Esophagus muscularis mucosa (tissue), 4 donors: ENCODE measurements at places on chromosomes 4 and X. TPM values are rescaled to one million over a fixed set of nuclear protein-coding genes. Genes with fewer than 3 reads are reported as not detected.
A peak's percentile ranks its signal among the peaks of the same experiment; 100 is the strongest.

GRCh38 chr4:123922847-123923246 lies 526.3 kb downstream of the SPRY1 start:
- H3K36me3 ChIP-seq: no peaks in the 10 kb centered on the region
- no peaks in the 10 kb centered on the region for H3K27me3 ChIP-seq
- H3K4me1 ChIP-seq: peaks cover 9% of the 10 kb centered on the region
- no peak overlapping the region for H3K27ac ChIP-seq
- DNase-seq: no peak

DNA sequence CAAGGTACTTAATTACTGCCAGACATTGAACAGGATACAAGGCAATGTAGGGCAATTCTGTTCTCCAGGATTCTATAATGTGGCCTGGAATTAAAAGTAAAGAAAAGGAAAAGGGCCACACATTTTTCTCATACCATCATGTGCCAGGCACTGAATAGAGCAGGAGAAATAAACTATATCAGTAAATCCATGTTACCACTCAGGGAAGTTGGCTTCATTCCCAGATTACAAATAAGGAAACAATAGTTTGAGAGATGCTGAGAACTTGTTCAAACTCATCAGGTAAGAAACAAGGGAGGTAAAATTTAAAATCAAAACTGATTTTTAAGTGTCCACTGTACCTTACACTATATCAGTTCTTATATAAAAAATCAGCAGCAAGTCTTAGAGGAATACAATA lies 645.0 kb upstream of the ATOH1 start:
- no peaks in the 10 kb centered on the region for H3K36me3 ChIP-seq
- DNase-seq: no peak
- no peak overlapping the region for H3K4me3 ChIP-seq
- H3K27me3 ChIP-seq: no peaks in the 10 kb centered on the region
- no peaks in the 10 kb centered on the region for H3K4me1 ChIP-seq
- no peak overlapping the region for H3K27ac ChIP-seq

- H3K4me1 ChIP-seq: peaks cover 47% of the 10 kb centered on the region
- no peak for DNase-seq
- no peaks in the 10 kb centered on the region for H3K27me3 ChIP-seq
- H3K27ac ChIP-seq: peak overlapping the region; percentile 48
- H3K36me3 ChIP-seq: no peaks in the 10 kb centered on the region
Observed at GRCh38 chr4:41381384-41381783, 124.7 kb downstream of the UCHL1 start.

DNA sequence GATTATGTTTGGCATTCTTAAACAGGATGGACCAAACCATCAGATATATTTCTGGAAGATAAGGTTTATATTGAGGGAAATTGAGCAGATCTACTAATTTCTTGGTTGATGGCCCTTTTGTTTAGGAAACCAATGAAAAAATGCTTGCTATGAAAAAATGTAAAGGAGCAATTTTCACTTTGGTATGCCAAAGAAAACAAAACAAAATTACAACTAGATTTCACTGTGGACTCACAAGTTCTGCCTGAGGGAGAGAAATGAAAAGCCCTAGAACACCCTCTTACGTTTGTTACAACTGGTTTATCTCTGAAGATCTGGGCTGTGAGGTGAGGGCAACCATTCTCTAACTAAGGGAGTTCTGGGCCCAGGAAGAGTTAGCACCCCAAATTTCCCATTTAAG lies 122.5 kb upstream of the IL15 start:
- no peaks in the 10 kb centered on the region for H3K4me1 ChIP-seq
- DNase-seq: no peak
- H3K4me3 ChIP-seq: no peak overlapping the region
- H3K27me3 ChIP-seq: no peaks in the 10 kb centered on the region
- H3K27ac ChIP-seq: no peak overlapping the region

DNA sequence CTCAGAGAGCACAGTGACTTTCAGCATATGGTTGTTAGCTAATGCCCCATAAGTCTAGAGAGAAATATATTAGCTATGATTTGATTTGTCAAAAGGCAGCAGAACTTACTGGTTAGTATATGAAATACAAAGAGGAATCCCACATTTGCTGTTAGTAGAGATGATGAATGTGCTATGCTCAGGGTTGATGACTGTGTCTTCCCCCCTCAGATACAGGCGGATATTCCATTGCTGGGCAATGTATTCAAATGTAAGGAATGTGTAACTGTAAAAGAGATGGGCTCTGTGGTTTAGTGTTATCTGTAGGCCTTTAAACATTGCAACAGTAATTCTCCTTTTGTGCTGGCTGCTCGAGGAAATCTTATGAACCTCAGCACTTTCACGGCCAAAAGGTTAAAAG lies 528.9 kb upstream of the ARX start:
- no peaks in the 10 kb centered on the region for H3K36me3 ChIP-seq
- no peak for DNase-seq
- no peak overlapping the region for H3K4me3 ChIP-seq
- no peaks in the 10 kb centered on the region for H3K4me1 ChIP-seq
- H3K27me3 ChIP-seq: no peaks in the 10 kb centered on the region

- no peak overlapping the region for H3K27ac ChIP-seq
- DNase-seq: no peak
- H3K4me3 ChIP-seq: no peak overlapping the region
- peaks cover 14% of the 10 kb centered on the region for H3K36me3 ChIP-seq
- H3K4me1 ChIP-seq: peaks cover 1% of the 10 kb centered on the region
Observed at GRCh38 chr4:94595880-94596483, 144.2 kb downstream of the PDLIM5 start.

DNA sequence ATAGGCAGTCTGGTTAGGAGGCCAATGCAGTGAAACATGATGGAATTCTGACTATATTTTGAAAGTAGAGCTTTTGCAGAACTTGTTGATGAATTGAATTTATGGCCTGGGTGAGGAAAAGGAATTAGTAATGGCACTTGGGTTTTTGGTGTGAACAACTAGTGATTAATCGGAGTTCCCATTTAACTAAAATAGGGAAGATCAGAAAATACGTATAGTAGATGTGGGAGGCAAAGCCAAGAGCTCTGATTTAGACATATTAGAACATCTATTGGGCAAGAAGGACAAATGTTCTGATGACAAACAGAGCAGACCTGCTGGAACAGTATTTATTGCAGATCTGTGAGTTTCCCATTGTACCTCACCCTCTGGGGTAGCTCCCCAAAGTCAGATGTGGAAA lies 12.3 kb upstream of the NDP start:
- H3K27ac ChIP-seq: no peak overlapping the region
- H3K4me1 ChIP-seq: no peaks in the 10 kb centered on the region
- no peak for DNase-seq

DNA sequence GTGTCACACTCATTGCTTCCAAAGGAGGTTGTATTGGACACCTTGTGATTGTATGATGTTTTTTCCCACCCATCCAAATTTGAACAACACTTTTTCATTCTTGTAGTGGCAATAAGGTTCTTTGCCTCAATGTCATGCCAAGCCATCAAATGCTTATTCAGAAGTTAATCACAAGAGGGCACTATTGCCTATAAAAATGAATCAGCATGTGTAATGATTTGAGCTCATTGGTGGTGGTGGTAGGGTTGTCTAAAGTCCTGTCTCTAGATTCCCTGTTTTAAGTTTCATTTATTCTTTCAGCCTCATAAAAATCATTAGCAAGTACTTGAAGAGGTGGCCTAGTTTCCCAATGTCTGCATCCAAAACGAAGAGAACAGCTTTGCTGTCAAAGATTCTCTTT lies 37.0 kb downstream of the IRS4 start:
- H3K36me3 ChIP-seq: no peaks in the 10 kb centered on the region
- no peaks in the 10 kb centered on the region for H3K27me3 ChIP-seq
- DNase-seq: no peak
- H3K4me1 ChIP-seq: no peaks in the 10 kb centered on the region

GRCh38 chr4:124224256-124224655 lies 488.3 kb downstream of the ANKRD50 start:
- H3K36me3 ChIP-seq: no peaks in the 10 kb centered on the region
- H3K4me1 ChIP-seq: no peaks in the 10 kb centered on the region
- DNase-seq: no peak
- H3K4me3 ChIP-seq: no peak overlapping the region
- H3K27ac ChIP-seq: no peak overlapping the region

- H3K27me3 ChIP-seq: no peaks in the 10 kb centered on the region
- no peak overlapping the region for H3K4me3 ChIP-seq
- H3K36me3 ChIP-seq: no peaks in the 10 kb centered on the region
- no peak overlapping the region for H3K27ac ChIP-seq
Observed at GRCh38 chr4:40003986-40004385, 26.3 kb upstream of the PDS5A start.

DNA sequence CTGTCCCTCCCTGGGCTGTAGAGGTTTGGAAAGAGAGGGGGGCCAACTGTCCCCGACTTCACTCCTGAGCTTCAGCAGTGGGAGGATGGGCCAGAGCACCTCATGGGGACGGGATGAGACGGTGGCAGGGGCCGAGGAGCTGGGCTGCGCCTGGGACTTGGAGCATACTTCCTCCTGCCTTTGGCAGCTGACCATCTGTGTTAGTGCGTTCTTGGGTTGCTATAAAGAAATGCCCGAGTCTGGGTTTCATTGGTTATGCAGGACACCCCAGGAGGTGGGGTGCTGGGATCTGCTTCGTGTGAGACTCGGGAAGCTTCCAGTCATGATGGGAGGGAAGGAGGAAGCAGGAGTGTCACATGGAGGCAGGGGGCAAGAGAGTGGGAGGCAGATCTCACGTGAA lies 7.4 kb downstream of the PSAPL1 start:
- DNase-seq: no peak
- peaks cover 29% of the 10 kb centered on the region for H3K4me1 ChIP-seq
- no peak overlapping the region for H3K4me3 ChIP-seq
- H3K36me3 ChIP-seq: no peaks in the 10 kb centered on the region

DNA sequence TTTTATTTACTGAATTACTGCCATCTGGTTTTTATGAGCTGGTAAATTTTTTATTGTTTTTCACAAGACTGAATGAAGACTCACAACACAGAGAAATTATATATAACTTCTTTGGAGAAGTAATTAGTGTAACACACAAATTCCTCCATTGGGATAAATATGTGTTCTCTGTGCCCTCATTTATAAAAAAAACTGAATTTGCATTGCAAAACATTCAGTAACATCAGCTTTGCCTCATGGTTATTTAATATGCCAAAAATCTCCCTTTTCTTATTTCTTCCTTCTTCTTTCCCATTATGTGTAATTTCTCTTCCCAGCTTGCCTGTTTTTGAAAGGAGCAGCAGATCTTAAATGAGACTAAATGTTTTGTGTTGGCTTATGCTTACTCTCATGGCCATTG lies 18.5 kb downstream of the CASP6 start:
- no peak overlapping the region for H3K4me3 ChIP-seq
- no peak for DNase-seq
- H3K27ac ChIP-seq: no peak overlapping the region
- H3K4me1 ChIP-seq: no peaks in the 10 kb centered on the region

DNA sequence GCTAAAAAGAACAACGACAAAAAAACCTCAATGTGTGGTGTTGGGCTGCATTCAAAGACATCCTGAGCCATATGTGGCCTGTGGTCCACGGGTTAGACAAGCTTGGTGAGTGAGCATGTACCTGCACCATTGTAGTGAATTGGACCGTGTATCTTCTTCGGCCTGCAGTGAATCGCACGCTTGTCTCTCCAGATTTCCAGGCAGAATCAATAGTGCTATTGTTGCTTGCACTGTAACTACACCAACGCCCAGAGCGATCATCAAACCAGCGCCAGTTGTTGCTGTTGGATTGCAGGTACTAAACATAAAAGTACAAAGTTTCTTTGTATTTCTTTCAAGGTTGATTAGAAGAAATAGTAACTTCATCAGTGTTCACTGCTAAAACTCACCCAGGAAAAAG lies 101.6 kb downstream of the HUWE1 start:
- H3K36me3 ChIP-seq: peaks cover 69% of the 10 kb centered on the region
- H3K27me3 ChIP-seq: no peaks in the 10 kb centered on the region
- H3K4me1 ChIP-seq: no peaks in the 10 kb centered on the region
- DNase-seq: no peak
- no peak overlapping the region for H3K4me3 ChIP-seq

DNA sequence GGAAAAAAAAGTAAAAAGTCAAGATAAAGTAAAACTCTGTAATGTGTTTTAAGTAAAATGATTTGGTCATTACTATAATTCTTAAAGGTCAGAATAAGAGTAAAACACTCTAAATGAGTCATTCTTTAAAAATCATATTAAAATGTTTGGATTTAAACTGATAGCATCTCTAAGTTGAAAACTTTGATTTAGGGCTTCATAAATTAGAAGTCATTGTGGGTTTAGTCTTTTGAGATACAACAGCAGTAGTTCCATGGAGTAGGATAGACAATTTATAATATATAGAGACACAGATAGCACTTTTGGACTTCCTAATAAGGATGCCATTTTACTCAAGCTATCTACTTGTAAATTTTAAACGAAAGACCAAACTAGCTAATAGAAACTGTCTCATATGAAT lies 77.1 kb upstream of the PABPC4L start:
- no peaks in the 10 kb centered on the region for H3K27me3 ChIP-seq
- H3K27ac ChIP-seq: no peak overlapping the region
- H3K4me3 ChIP-seq: no peak overlapping the region
- DNase-seq: no peak
- no peaks in the 10 kb centered on the region for H3K36me3 ChIP-seq

- no peak for DNase-seq
- no peak overlapping the region for H3K4me3 ChIP-seq
- H3K4me1 ChIP-seq: peaks cover 33% of the 10 kb centered on the region
- no peaks in the 10 kb centered on the region for H3K27me3 ChIP-seq
Observed at GRCh38 chr4:98627531-98628257, 30.7 kb downstream of the TSPAN5 start.

GRCh38 chr4:123452616-123453015 lies 56.0 kb downstream of the SPRY1 start:
- H3K27ac ChIP-seq: no peak overlapping the region
- peaks cover 9% of the 10 kb centered on the region for H3K4me1 ChIP-seq
- no peaks in the 10 kb centered on the region for H3K36me3 ChIP-seq
- no peak overlapping the region for H3K4me3 ChIP-seq

DNA sequence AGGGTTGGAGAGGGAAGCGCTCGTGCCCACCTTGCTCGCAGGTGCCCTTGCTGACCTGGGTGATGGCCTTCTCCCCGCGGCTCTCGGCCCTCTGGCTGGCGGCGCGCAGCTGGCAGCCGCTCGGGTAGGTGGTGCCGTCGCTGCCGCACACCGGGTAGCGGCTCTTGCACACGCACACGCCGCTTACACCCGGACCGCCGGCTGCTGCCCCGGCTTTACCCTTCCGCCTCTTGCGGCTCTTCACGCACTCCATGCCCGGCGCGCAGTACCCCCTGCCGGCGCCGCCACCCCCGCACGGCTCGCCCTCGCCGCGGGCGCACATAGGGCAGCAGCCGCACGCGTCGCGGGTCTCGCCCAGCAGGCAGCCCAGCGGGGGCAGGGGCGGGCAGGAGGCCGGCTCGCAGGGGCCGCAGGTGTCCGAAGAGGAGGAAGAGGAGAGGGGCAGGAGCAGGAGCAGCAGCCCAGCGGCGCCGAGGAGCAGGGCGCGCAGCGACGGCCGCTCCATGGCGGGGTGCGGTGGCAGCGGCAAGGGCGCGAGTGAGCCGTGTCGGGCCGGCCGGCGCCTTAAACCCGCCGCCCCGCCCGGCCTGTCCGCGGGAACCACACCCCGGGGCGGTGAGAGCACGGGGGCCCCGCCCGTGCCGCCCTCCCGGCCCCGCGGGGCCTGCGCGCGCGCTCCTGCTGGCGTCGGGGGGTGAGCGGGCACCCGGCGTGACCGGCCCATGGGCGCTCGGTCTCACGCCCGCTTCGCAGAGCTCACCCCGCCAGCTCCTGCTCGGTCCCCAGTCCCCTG lies at the start of gene IGFBP7:
Gene IGFBP7, minus strand, starts transcription at position 539 of the 793 bp plus-strand sequence. Its CDS starts 34 bp downstream, at position 505.
- H3K4me3 ChIP-seq: peak within 1 kb of the TSS; percentile 84
- DNase-seq: no peak
- no peaks in the 10 kb centered on the region for H3K36me3 ChIP-seq
- peak within 1 kb of the TSS; percentile 93 for H3K27ac ChIP-seq
- no peaks in the 10 kb centered on the region for H3K27me3 ChIP-seq
- peaks cover 59% of the 10 kb centered on the region for H3K4me1 ChIP-seq

The FRMD7 gene
- not detected for total RNA-seq

The UGT2A1 gene
- not detected for total RNA-seq

The ARSJ gene
- 19.5 TPM for total RNA-seq

The PGAM4 gene
- total RNA-seq: not detected

The DIPK2B gene
- total RNA-seq: 17.9 TPM

The RHOXF2B gene
- total RNA-seq: not detected

The MORF4L2 gene
- total RNA-seq: 343 TPM
